NCI-H1436 (cell line): ENCODE measurements at places on chromosomes 7 and 10.

DNA sequence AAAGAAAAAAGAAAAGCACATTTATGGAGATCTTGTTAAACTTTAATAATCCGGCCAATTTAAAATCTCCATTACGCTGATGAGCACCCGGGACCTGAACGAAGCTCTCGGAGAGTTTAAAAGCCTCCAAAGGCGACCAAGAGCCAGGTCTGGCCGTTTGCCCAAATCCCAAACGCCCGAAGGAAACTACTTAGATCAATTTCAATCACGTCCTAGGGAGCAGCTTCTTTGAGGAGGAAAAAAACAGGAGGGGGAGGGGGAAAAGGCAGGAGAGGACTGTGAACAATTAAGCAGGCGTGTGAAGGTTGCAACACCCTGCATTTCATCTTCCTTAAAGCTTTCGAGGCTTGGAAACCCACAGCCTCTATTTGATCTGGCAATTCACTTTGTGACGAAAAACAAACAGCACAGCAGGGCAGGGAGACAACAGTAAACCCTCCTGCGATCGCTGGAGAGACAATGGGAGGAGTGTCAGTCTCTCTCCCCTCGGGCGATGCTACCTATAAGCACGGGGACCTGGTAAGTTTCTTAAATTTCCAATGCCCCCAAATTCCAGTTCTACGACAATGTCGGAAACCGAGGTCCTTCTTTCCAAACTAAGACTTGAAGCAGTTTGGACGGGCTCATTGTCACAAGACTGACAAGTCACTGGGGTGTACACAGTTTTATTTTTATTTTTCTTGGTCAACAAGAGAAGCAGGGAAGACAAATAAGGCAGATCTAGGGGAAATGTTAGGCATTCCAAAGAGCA is 1.2 kb downstream of the KLF6 start:
- peak; percentile 52 for DNase-seq

GRCh38 chr7:42020061-42020460 is 216.9 kb downstream of the GLI3 start:
- no peak for DNase-seq

GRCh38 chr10:24616536-24616935 is 107.2 kb downstream of the ARHGAP21 start:
- no peak for DNase-seq

- no peak for DNase-seq
Observed at GRCh38 chr7:145779140-145779539, 337.5 kb upstream of the CNTNAP2 start.

DNA sequence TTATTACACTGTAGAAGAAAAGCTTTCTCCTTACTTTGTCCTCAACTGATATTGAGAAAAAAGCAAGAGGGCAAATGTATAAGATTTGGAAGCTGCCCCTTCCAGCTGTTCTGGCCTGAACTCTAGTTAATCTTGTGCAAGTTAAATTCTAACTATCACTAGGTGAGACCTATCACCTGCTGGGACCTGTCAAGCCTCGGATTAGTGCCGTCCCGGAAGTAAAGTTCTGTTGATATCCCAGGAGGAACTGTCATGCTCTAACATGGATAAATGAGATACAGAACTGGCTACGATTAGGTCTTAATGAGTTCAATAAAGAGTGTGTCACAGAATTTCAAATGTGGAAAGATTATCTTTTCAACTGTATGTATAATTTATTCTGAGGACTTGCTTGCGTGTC is 1.2 kb upstream of the BPGM start:
- DNase-seq, result no peak

DNA sequence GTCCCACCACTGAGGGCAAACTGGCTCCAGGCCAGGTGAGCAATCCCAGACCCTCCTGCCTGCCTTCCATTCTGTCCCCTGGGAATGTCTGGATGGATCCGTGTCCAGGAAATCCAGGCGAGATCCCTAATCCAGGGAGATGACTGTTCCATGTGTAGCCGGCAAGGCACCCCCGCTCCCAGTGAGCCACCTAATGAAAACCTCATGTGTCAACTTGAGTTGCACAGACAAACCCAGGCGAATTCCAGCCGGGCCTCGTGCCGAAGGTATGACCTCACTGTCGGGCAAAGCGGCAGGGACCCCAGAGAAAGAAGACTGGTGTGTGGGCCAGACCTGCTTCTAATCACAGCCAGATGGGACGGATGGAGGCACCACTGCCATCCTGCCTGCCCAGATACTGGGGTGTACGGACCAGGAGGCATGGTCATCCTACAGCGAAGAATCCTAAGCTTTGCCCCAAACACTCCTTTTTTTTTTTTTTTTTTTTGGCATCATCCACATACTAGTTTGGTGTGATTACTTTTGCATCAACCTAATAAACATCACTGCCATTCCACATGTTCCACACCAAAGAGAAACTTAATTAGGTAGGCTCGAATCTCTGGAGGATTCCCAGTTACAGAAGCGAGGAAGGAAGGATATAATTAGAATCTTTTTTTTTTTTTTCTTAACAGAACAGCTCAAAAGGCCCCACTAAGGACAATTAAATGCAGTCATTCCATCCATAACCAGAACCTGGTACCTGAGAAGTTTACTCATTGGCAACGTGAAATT is 313.1 kb downstream of the CALN1 start:
- no peak for DNase-seq

- DNase-seq, result no peak
Observed at GRCh38 chr7:130150587-130150986, 54.6 kb downstream of the TMEM209 start.

DNA sequence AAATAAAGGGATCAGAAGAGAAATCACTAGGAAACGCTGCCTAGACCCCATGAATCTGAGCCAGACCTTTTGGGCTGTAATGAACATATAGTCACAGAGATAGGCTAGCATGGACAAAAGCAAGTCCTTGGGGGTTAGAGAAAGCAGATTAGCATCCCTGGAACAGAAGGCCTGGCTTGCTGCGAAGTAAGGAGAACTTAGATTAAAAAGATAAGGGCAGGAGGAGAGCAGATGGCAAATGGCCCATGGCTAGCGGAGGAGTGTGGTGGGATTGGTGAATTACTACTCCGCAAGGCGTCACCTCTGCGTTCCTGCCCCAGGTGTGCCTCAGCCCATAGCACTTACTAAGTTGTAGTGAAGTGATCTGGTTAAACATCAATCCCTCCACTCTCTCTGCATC is 92.3 kb upstream of the ZNF438 start:
- no peak for DNase-seq

DNA sequence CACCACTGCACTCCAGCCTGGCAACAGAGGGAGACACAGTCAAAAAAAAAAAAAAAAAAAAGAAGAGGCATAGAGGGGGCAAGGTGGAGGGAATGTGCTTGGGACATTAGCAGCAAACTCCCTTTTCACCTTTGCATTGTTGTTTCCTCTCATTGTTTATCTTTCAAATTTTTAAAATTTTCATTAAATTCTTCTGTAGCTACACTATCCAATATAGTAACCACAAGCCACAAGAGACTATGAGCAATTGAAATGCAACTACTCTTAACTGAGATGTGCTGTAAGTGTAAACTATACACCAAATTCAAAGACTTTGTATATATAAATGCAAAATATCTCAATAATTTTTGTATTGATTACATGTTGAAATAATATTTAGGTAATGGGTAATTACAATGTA is 43.4 kb downstream of the EBLN1 start:
- DNase-seq, result no peak

DNA sequence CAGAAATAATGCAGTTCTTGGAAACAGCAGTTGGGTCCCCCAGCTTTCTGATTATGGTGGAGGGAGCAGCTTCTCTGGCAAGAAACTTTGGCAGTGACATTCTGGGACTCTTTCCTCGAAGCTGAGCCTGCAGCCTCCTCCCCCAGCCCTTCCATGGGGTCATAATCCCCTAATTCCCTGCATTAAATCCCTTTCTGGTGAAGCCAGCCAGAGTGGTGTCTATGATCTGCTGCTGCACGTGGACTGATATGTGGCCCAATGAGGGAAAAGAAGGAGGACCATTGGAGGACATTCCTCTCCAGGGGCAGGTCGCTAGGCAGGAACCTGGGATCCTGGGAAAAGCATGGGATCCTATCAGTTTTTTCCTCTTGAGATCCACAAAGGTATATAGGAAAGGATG is 470.5 kb downstream of the RPS24 start:
- DNase-seq, result no peak

- no peak for DNase-seq
Observed at GRCh38 chr10:110221044-110221720, 13.8 kb downstream of the MXI1 start.

DNA sequence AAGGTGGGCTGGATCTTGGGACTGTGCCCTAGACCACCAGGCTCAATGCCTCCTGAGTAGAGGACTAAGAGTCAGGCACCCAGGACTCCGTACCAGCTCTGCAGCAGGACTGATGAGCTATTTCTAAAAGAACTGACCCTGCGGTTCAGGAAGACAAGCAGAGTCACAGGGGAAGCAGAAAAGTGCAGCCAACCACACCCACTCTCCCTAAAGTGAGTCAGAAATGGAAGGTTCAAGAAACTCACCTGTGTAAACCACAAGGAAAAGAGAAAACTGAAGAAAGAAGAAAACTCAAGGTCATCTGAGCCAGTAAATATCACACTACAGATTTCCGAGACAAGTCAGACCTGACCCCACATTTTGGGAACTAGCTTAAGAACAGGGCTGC is 2.5 kb downstream of the PARP12 start:
- DNase-seq, result no peak

DNA sequence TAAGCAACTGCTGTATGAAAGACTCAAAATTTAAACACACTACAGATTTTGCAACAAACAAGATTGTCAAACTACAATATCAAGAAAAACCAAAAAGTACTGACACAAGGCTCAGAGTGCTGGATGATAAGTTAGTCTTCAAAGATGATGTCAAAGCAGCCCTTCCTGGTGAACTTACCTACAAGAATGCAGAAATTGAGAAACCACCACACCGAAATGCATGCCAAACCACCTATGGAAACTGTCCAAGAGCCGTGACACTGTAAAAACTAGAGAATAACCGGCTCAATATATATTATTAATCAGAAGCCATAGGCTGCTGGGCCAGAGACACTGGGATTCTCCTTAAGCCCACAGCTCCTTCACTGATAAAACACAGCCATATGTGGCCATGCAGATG is 25.3 kb downstream of the DENND11 start:
- DNase-seq, result no peak

GRCh38 chr7:106611911-106612310 is 49.0 kb downstream of the CCDC71L start:
- no peak for DNase-seq

DNA sequence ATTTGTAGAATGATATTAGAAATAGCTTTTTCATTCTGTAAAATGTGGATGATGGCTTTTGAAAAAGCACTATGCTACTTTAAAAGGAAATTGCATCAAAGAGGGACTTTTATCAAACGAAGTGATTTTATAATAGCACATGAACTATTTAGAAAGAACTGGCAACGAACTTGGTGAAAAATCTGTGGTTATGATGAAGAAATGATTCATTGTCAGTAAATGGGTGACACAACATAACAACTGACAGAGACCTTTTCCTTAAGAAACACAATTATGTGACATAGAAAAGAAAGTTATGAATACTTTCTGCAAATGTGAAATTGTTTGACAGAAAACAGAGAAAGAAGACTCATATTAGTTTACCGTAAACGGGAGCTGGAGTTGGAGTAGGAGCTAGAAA is 60.7 kb upstream of the LAMB4 start:
- DNase-seq, result no peak

- DNase-seq, result no peak
Observed at GRCh38 chr10:2989292-2989947, 77.9 kb upstream of the PFKP start.

- DNase-seq, result no peak
Observed at GRCh38 chr10:81820418-81820817, 54.6 kb upstream of the NRG3 start.

DNA sequence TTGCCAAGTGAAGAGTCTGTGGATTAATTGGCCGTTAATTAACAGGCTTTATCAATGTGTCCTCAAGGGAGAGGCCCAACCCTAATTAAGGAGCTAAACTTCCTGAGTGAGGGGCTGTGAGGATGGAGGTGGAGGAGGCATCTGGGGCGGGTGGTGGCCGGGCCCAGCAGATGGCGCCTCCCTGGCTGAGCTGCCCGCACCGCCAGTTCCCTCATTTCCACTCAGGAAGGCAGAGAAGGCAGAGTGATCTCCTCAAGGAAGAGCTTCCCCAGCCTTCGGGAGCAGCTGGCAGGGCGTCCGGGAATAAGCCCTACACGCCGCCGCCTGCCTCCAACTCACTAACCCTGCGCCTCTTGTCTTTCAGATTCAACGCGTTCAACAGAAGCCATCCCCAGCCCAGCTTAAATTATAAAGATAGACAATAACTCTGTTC is 112.2 kb downstream of the CYTH3 start:
- no peak for DNase-seq

DNA sequence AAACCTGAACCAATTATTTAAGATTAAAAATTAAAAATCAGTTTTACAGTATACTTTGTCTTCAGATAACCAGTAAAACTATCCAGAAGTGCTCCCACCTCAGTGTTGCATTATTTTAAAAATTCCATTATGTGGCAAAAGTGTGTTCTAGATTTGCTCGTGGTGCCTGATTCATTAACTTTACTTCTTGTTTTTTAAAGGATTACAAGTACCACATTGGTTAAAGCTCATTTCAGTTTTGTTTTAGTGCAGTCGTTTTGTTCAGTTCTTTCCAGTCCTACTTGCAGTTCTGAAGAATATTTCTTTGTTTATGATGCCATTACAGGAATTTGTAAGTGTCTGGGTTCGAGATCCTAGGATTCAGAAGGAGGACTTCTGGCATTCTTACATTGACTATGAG is 69.0 kb downstream of the SNX10 start:
- no peak for DNase-seq

GRCh38 chr10:131847241-131847783 is 53.5 kb upstream of the PPP2R2D start:
- DNase-seq, result no peak

DNA sequence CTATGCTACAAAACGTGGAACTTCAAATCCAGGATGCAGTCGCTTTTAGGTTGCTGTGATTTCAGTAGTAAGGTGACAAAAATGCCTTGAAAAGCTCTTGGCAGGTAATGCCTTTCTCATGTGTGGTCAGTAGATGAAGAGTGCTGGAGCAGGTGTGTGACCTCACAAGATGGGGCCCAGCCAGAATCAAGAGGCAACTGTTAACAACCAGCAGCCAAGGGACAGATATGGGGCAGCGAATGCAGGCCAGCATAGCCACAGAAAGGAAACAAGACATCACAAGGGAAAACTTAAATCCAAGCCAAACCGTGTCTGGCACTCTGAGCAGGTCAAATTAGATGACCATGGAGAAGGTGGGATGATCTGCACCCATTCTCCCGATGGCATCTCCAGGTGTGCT is 12.3 kb downstream of the HUS1 start:
- DNase-seq, result no peak

GRCh38 chr10:1538121-1538520 is 199.2 kb downstream of the ADARB2 start:
- DNase-seq, result no peak

GRCh38 chr7:136685501-136686173 is 182.8 kb upstream of the CHRM2 start:
- no peak for DNase-seq

GRCh38 chr10:78524342-78524741 is 490.7 kb downstream of the RPS24 start:
- DNase-seq, result no peak
